ENCODE measurements at places on chromosomes 16 and 17.

GRCh38 chr17:81097943-81098308 lies 63.0 kb downstream of the BAIAP2 start:
- H3K27me3 ChIP-seq, result no peaks in the 10 kb centered on the region
- peaks cover 6% of the 10 kb centered on the region for H3K36me3 ChIP-seq
- H3K4me1 ChIP-seq, result peaks cover 32% of the 10 kb centered on the region

- H3K36me3 ChIP-seq, result no peaks in the 10 kb centered on the region
- no peak overlapping the region for H3K27ac ChIP-seq
- DNase-seq, result no peak
Measured at GRCh38 chr17:46795379-46795952, 23.0 kb downstream of the WNT3 start.

GRCh38 chr16:8583732-8584131 lies 6.6 kb downstream of the TMEM114 start:
- no peak for DNase-seq
- H3K27ac ChIP-seq, result no peak overlapping the region

- no peak overlapping the region for H3K4me3 ChIP-seq
- H3K27ac ChIP-seq, result no peak overlapping the region
- H3K4me1 ChIP-seq, result peaks cover 21% of the 10 kb centered on the region
- peaks cover 36% of the 10 kb centered on the region for H3K36me3 ChIP-seq
- H3K27me3 ChIP-seq, result no peaks in the 10 kb centered on the region
- DNase-seq, result no peak
Measured at GRCh38 chr17:7854078-7854777, 638 bp upstream of the TMEM88 start.

All from fibroblast of lung (primary cell).